Naive thymus-derived CD8-positive, alpha-beta T cell (primary cell): ENCODE measurements at places on chromosomes 4 and X.

DNA sequence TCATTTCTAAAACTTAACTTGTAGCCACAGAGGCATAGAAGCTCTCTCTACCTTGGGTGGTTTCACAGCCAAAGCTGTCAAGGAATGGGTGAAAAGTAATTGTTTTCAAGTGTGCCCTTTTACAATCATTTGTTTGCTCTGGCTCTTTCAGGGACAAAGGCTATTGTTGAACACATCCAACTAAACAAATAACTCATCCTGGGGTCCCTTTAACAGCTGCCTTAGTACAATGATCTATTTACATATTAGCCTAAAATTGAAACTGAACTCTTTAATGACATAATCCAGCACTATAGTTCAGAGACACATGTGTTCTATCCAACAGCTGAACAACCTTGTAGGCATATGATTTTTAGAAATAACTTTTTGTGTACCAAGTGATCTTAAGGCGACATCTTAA lies 3.7 kb downstream of the HHIP start:
- no peak for DNase-seq

GRCh38 chr4:174910271-174910670 lies 7.9 kb upstream of the ADAM29 start:
- no peak for DNase-seq

GRCh38 chr4:127775843-127776242 lies 6.3 kb upstream of the HSPA4L start:
- no peak for DNase-seq

DNA sequence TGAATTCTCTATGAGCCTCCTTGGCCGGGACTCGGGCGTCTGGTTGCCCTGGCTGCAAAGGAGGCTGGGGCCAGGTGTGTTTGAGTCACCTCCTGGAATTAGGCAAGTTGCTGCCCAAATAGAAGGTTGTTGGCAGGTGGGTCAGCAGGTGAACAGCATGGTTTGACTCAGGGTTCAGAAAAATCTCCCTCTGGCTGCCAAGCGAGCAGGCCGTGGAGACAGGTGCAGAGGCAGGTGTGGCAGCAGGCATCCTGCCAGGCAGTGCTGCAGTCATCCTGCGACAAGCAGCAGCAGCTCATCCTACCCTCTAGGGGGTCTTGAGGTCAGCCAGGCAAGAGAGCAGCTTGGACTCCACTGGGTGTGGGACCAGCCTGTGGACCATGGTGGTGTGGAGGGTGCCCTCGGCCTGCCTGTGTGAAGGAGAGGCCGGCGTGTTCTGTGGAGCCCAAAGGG lies 8.2 kb downstream of the MSANTD1 start:
- DNase-seq = no peak

GRCh38 chrX:148854306-148854705 lies 353.9 kb downstream of the AFF2 start:
- no peak for DNase-seq
